ENCODE measurements at places on chromosomes 13 and 19. TPM values are rescaled to one million over a fixed set of nuclear protein-coding genes. Genes with fewer than 3 reads are reported as not detected.

TUBA3C gene
- total RNA-seq, result not detected

ZNF729 gene
- total RNA-seq, result not detected

LRRC4B gene
- total RNA-seq, result 1.1 TPM

LHFPL6 gene
- total RNA-seq, result 71.5 TPM

AP1M2 gene
- not detected for total RNA-seq

SYT5 gene
- not detected for total RNA-seq

URAD gene
- total RNA-seq, result not detected

ZNF320 gene
- total RNA-seq, result 1.6 TPM

VSTM2B gene
- not detected for total RNA-seq

GPR4 gene
- total RNA-seq, result not detected

SPTBN4 gene
- 3.0 TPM for total RNA-seq

All from MG63 (cell line).